ENCODE measurements at places on chromosomes 1 and 21.

- no peak for DNase-seq
Observed at GRCh38 chr1:204435872-204436271, 24.3 kb upstream of the PPP1R15B start.

DNA sequence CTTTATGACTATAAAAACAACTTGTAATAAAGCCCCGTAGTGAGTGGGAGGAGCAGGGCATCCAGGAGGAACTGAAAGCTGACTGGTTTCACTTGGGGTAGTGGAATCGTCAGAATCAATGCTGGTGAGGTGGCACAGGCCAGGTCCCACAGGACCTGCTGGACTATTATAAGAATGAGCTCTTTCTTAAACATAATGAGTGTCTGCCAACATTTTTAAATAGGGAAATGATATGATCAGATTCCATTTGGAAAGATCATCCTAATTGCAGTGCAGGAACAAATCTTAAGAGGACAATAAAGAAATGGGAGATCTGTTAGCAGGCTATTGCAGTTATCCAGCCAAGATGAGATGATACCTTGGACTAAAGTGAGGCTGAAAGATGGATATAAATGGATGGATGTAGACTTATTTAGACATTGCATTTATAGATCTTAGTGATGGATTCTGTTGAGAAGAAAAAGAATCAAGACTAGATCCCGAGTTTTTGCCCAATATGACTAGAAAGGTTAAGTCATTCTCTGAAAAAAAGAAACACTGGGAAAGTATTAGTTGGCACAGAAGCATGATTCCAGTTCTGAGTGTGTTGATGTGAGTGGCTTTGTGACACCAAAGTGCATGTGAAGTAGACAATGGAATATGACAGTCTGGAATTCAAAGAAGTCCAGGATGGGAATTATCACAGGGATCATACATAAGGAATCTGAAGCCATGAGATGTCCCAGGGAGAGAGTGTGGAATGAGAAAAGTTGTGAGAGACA, 153.3 kb upstream of the SGIP1 start:
- no peak for DNase-seq

DNA sequence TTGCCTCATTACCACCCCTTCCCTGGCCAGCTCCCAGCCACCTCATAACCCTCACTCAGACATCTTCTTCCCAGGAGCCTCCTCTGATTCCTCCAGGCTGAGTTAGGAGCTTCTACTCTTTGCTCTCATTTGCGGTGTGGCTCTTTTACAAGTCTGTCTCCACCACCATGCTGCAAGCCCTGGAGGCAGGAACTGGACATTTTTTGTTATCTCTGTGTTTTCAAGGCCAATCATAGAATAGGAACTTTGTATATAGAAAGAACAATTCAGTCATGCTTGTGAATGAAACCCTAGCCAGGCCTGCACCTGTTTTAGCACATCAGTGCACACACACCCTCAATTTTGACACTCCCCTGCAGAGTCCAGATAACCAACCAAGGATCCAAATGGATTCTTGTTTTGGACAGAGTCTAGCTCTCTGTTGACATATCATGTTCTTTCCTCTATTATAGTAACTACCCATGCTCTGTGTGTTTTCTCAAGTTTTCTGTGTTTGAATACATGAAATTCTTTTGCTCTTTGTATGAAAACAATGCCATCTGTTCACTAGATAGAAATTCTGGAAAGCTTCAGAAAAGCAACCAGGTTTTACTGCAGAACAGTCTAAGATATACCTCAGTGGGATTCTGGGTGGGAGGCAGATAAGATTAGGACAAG, 60.9 kb upstream of the ZNF648 start:
- no peak for DNase-seq

- no peak for DNase-seq
Observed at GRCh38 chr1:6234502-6235295, 1.1 kb downstream of the ICMT start.

DNA sequence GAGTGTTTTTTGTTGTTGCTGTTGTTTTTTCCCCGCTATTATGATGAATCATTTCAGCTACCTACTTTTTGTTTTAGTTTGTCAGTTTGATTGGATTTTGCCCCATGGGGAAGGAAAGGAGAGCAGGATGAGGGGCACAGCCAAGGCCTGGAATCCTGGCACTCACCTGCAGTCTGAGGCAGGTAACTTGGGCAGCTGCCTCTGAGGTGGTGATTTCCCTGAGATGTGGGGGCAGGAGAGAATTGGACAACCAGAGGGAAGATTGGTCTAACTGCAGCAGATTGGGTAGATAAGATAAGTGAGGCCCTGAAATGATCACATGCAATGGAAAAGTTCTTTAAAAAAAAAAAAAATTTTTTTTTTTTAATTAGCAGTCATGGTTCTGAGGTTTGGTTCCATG, 1.5 kb upstream of the LAX1 start:
- no peak for DNase-seq

GRCh38 chr1:36119456-36119855, 5.6 kb downstream of the COL8A2 start:
- no peak for DNase-seq

GRCh38 chr1:66335859-66336640, 197.9 kb upstream of the SGIP1 start:
- DNase-seq: peak; percentile 87

GRCh38 chr1:73832276-73833181, 365.4 kb downstream of the LRRIQ3 start:
- DNase-seq: no peak

- DNase-seq: no peak
Observed at GRCh38 chr1:13769212-13769611, 69.2 kb downstream of the PRDM2 start.

DNA sequence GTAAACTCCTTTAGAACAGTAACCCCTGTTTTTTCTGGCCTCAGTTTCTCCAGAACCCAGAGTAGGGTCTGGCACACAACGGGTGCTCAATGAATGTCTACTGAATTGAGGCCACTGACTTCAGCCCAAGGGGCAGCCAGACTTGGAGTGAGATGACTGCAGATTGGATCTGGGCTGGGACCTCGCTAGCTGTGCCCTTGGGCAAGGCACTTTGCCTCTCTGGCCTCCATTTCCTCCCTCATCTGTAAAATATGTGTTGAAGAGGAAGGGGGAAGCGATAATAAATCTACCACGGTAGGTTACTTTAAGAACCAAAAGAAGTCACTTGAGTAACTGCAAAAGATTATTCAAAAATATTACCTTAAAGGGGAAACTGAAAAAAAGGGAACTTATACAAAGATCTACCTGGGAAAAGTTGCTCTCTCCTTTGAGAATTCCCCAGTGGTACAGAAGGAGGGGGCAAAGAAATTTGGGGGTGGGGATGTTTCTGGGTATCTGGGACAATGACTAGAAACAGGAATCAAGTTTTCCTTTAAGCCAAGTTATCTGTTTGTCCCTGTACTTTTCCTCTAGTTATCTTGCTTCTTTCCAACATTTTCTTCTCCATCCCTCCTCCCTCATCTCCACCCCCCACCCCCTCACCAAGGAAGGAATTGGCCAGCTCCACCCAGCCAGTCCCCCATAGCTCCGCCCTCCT, 394 bp upstream of the GRHL3 start:
- DNase-seq: no peak

GRCh38 chr1:244065960-244066388, 14.9 kb downstream of the ZBTB18 start:
- no peak for DNase-seq

DNA sequence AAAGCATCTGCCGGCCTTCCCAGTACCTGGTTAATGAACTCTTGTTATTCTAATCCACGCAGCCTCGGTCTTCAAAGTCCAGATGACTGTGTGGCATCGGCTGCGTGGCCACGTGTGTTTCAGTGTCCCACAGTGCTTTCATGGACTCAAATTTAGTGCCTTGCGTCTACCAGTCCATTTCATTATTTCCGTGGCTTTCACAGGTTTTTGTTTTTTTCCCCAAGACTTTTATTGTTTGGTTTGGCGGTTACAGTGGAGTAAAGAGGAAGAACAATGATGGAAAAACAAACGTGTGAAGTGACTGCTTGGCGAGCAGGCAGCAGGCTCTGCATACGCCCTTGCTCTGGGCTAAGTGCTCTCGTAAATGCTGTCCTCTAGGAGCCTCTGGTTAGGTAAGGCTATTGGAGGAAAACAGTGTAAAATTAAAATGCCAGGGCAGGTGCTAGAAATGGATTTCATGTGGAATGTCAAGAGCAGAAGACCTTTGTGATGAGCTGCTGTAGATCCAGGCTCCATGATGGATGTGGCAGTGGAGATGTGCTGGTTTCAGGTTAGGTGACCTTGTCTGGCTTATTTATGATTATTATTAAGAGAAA, 536.3 kb downstream of the KIF26B start:
- DNase-seq: no peak

DNA sequence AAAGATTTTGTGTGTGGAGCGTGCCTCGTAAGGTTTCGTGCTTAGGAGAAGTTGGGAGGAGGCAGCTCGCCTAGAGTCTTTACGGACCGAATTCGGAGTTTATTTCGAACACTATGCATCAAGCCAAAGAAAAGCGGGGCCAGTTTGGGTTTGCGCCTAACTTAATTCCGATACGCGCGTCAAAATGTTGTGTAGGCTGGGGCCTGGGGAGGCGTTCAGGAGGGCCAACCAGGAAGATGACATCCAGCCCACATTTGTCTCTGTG, 6.4 kb downstream of the FOXD2 start:
- DNase-seq: no peak

GRCh38 chr1:68379085-68379478, 70.7 kb downstream of the RPE65 start:
- DNase-seq: no peak

- no peak for DNase-seq
Observed at GRCh38 chr1:221271701-221272100, 392.5 kb downstream of the HLX start.

DNA sequence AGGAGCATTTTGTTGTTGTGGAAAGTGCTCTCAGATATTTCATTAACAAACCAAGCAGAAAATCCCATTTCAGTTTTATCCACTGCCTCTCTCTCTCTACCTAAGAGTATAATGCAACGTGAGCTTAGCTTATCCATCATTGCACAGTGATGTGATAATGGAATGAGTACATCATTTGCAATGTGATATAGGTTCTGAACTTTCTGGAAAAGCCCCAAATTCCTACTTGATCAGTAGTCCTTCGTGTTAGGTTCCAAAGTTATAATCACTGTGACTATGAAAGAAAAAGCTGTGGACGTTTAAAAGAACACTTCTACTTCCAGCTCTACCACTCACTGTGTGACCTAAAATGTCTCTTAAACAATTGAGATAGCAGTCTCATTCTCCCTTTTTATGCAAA, 76.4 kb upstream of the PRMT6 start:
- DNase-seq: no peak

DNA sequence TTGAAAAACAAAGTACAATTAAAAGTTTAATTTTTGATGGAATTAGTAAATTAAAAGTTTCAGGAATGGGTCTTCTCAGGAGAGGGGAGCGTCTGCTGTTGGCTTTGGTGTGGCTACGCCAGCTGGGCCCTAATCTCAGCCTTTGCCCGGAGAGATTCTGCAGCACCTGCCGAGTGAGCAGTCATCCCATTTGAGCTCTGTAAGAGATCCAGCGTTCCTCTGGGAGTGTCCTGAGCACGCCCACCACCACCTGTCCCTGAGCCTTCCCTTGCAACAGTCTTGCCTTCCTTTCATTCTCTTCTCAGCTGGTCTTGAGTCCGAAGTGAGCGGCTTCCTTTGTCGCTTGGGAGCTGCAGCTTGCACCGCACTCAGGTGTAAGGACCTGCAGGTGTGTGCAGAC, 263.1 kb downstream of the CAMTA1 start:
- no peak for DNase-seq

- no peak for DNase-seq
Observed at GRCh38 chr21:35405981-35406380, 356.9 kb upstream of the RUNX1 start.

GRCh38 chr1:222787729-222788128, 27.1 kb upstream of the DISP1 start:
- no peak for DNase-seq

- no peak for DNase-seq
Observed at GRCh38 chr1:92989253-92989652, 28.0 kb upstream of the DIPK1A start.

- no peak for DNase-seq
Observed at GRCh38 chr1:201001962-201002361, 21.6 kb downstream of the KIF21B start.

DNA sequence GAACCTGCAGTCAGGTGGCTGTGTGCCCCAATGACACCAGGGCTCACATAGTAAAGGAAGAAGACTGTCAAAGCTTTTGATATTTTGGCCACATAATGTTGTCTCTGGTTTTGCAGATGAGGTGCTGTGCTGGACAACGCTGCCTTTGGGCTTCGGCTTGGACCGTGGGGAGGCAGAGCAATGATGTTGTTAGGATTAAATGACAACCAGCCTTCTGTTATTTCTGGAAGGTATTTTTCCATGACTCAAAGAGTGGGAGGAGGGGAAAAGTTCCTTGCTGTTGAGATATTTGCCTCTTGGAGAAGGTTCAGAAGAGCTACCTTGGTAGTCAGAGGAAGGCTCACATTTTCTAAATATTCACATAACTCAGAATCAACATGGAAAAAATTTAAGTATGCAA, 187.3 kb upstream of the GALNT2 start:
- no peak for DNase-seq

DNA sequence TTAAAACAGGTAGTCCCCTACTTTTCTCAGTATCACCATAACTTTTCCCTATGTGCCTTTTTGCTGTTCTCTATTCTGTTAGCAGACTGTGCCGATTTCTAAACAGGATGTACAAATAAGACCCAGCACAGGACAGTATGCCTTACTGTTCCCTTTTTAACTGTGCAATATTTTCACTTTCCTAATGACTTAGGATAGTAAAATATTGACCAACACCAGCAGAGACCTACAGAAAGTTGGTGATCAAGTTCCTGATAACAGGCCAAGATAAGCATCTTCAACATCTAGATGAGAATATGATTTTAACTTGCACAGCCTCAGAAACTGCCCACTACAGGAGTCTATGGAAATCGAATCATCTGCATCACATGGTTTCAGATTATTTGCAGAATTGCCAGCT, 42.0 kb downstream of the ADSS2 start:
- DNase-seq: no peak

GRCh38 chr21:35559829-35560225, 500.5 kb downstream of the SETD4 start:
- DNase-seq: no peak

- DNase-seq: no peak
Observed at GRCh38 chr21:27244352-27244751, 277.5 kb upstream of the ADAMTS5 start.

DNA sequence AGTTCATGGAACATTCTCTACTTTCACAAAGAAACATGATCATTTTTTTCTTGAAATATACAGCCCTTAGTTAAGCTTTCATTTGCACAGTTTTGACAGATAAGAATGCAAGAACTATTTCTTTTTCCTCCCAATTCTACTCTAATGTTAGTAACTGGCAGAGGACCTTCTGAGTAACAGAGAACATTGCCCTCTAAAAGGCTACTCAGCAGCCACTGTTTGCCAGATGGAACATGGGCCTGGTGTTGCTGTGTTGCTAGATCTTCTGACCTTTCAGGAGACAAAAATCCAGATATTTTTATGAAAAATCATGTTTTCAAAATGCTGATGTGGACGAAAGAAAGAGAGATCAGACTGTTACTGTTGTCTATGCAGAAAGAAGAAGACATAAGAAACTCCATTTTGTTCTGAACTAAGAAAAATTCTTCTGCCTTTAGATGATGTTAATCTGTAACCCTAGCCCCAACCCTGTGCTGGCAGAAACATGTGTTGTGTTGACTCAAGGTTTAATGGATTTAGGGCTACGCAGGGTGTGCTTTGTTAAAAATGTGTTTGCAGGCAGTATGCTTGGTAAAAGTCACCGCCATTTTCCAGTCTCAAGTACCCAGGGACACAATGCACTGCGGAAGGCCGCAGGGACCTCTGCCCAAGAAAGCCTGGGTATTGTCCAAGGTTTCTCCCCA, 2.9 kb upstream of the PRDX6 start:
- DNase-seq: no peak

Measured in CD4-positive, alpha-beta T cell treated with Interleukin-1 beta for 1 hour (primary cell).